ENCODE measurements at places on chromosomes 3 and 15. TPM values are rescaled to one million over a fixed set of nuclear protein-coding genes. Genes with fewer than 3 reads are reported as not detected.

Gene DNAJA4
- 0.05 TPM for total RNA-seq

Gene GPX1
- total RNA-seq, result 219 TPM

Gene AHSG
- 0.13 TPM for total RNA-seq

Gene TMEM158
- total RNA-seq, result 11.2 TPM

Gene FBXO22
- 79.4 TPM for total RNA-seq

Gene C3orf80
- 1.0 TPM for total RNA-seq

Measured in A549 treated with Hydrocortisone at 1 μM for 4 hours (cell line).